Stimulated activated naive B cell treated with anti-CD40 and anti-IgM and Interleukin-4, amounts not matched to agents 10 μg/mL and 1 μg/mL and 100 μg/mL, for 72 hours (primary cell): ENCODE measurements at places on chromosomes 7 and 10.

GRCh38 chr10:13823709-13824405, 237.1 kb downstream of the PRPF18 start:
- no peak for DNase-seq

DNA sequence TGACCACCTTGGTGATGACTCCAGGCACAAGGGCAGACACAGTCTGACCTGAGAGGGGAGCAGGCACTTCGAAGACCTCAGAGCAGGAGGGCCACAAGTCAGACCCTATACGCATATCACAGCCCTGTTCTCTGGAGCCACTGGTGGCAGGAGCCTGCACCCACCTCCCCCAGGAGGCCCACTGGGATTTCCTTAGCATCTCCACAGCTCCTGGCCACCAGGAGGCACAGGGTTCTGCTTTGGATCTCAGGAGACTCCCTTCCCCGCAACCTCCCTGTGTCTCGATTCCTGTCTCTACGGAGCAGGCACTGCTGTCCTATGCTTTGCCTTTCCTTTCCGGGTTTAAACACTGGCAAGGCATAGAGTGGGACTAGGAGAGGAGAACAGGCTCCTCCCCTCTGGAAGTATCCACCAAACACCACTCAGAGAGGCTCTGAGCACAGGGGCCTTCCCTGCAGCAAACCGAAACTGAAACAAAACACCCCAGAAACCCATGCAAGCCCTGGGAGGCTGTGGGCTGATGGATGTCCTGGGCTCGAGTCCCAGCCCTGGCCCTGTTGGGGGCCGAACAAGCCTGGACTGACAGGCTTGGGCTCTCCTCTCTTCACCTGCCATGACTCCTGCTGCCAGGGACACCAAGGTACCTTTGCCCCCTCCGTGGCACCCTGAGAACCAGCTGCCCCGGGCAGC, 166.3 kb downstream of the NEURL1 start:
- DNase-seq: peak; percentile 46

DNA sequence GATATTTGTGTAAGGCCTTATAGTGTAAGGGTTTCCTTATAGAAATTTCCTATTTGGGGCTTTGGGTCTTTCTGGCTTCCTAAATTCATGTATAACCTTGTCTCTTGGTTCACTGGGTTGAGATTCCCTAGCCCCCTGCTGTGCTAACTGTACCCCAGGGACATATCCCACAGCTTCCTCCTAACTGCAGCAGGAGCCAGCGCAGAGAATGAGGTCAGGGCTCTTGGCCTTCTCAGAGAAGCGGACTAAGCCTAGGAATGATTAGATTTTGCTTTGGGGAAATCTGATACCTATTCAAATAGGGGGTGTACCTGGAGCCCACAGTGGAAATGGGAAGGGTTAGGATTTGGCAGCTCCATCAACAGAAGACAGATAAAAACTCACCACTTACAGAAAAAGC, 138.1 kb upstream of the EFCAB10 start:
- no peak for DNase-seq

GRCh38 chr10:102783568-102783967, 39.8 kb downstream of the WBP1L start:
- DNase-seq: no peak

GRCh38 chr10:13873196-13873595, 286.4 kb downstream of the PRPF18 start:
- no peak for DNase-seq

DNA sequence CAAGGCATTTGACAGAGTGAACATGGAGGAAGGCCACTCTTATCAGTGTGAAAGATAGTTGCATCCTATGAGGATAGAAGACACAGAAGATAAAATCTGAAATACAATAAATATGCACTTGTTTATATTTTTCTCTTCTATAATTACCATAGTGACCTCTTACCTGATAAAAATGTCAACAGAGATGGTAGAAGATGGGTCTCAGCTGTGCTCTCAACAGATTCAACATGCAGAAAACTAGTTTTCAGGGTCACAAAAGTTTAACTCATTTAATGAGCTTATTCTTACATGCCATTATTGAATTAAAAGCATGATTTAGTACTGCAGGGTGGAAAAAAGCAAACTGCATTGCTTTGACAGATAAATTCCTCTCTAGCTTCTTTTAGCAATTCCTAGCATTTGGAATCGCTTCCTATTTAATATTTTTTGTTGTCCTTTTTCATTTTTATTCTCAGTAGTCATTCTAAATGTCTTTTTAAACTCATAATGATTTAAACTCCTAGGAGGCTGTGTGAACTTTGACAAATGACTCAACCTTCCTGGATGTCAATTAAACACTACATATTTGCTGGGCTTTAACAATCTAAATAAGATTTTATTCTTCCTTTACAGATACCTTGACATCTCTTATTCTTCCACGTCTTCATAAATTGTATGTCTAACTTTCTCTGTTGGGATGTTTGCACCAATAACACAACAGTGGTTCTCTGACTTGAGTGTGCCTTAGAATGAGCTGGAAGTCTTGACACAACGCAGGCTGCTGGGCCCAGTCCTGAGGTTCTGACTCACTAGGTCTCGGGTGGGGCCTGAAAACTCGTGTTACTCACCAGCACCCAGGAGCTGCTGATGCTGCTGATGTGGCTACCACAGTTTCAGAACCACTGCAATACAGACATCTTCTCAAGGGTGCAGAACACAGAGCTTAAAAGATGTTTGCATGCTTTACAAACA, 565.5 kb upstream of the IGFBP3 start:
- no peak for DNase-seq

GRCh38 chr10:127907411-127908105, 655 bp downstream of the PTPRE start:
- DNase-seq: no peak

DNA sequence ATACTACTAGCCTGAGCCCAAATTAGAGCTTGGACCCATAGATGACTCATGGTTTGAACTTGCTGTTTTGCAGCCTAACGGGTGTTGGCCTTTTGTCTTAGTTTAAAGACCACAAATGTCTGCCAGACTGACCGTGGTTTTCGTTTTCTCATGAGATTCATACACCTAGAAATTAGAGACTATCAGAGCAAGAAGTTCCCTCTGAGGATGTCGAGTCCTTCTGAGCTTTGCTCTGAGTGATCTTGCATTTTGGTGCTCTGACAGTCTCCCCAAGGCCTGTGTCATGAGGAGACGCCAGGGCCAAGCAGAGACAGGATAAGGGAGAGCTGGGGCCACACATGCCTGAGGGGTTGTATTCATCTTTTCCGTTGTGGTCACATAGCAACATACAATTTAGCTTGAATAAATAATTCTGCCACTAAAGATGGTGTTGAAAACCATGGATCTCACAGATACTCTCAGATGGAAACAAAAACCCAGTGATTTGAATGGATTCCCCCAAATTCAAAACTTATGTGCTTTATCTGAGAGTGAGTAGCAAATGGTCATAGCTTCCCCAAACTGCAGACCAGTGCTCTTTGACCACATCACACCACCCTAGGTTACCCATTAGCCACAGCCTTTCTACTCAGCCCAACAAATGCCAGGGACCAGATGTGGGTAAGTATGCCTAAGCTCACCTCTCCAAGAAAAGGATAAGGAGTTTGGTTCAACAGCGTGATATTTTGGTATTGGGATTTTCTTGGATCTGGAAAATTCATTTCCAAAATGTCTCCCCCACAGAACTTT, 762.0 kb upstream of the IGFBP3 start:
- DNase-seq: no peak

DNA sequence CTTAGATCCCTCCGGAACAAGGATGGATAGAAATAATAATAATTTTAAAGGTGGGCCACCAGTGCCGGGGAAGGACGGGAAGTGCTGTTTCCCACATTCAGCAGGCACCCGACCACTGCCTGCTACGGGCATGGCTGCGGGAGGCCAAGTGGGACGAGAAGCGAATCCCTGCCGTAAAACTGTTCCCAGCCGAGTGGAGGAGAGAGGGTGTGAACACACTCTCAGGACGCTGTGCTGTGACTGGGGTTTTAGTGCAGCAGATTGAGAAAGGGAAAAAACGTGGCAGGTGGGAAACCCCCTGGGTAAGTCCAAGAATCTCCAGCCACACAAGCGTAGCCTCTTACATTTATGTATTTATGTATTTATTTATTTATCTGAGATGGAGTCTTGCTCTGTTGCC, 158.8 kb downstream of the DNAJB6 start:
- DNase-seq: peak; percentile 48

GRCh38 chr7:90736968-90737939, 141.1 kb downstream of the CDK14 start:
- peak; percentile 70 for DNase-seq

- no peak for DNase-seq
These were observed 12.8 kb downstream of the CPXM2 start for GRCh38 chr10:123878666-123879303.

GRCh38 chr7:151141311-151141854, 26.1 kb downstream of the GBX1 start:
- DNase-seq: no peak

DNA sequence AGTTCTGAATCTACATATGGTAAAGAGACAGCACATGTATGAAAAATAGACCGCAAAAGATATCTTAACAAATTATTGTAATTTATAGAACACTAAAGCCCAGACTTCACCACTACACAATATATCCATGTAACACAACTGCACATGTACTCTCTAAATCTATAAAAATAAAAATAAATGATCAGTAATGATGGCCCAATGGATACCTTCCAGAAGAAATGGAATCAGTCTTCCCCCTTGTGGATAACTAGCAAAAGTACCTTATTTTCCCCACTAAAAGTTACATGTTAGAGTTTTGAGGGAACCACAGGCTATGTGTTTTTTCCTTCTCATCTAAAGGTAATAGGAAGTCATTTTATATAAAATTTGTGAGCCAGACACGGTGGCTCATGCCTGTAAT, 25.7 kb downstream of the C7orf25 start:
- no peak for DNase-seq

GRCh38 chr10:122855745-122856144, 10.1 kb upstream of the CUZD1 start:
- no peak for DNase-seq

GRCh38 chr10:114845978-114846693, 24.6 kb downstream of the FHIP2A start:
- DNase-seq: no peak

DNA sequence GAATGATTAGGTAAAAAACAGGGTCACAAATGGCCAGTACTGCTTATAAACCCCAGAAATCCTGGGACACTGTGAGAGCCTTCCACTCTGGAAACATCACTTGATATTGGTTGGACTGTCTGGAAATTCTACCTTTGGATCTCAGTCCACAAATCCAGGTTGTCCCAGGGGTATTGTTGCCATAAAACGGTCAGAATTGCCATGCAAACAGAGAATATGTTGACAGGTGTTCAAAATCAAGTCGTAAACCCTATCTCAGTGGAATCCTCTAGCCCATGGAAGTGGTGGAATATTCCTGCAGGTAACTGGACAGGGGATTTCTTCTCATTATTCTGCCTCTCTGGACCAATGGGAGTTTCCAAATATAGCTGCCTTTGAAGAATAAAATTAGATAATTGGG, 31.2 kb upstream of the KCTD7 start:
- no peak for DNase-seq

DNA sequence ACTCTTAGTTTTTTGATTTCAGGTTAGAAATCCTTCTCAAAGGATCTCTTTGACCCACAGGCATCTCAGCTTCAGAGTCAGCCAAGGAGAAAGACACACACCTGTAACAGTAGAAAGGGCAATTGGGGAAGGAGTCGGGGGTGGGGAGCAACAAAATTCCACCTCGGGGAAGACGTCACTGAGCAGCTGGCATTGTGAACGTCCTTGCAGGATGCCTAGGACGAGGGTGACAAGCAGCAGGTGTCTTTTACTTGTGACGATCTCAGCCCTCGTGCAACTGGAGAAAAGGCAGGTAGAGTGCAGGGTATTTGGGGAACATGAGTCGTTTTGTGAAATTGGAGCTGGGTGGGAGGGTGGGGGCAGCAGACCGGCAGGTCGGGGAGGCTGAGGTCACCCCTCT, 627.0 kb downstream of the ACTR3B start:
- no peak for DNase-seq

- DNase-seq: no peak
These were observed 1.9 kb downstream of the COX15 start for GRCh38 chr10:99730026-99730425.

DNA sequence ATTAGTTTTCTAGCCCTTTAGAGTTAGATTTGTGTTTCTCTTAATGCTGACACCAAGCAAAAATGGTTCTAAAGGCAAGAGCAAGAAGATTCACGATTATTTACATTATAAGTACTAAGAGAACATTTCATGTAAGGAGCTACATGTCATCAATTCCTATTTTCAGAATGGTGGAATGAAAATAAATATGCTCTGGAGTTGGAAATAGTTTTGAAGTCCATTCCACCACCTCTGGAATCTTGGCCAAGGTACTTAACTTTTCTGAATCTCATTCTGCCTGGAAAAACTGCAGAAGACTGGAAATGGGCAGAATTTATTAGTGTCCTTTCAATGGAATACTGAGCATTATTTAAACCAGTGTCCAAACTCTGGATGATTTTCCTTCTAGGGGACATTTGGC, 125.1 kb upstream of the RAB11FIP2 start:
- DNase-seq: no peak

- DNase-seq: no peak
These were observed 108.3 kb downstream of the TNS3 start for GRCh38 chr7:47473499-47474210.

DNA sequence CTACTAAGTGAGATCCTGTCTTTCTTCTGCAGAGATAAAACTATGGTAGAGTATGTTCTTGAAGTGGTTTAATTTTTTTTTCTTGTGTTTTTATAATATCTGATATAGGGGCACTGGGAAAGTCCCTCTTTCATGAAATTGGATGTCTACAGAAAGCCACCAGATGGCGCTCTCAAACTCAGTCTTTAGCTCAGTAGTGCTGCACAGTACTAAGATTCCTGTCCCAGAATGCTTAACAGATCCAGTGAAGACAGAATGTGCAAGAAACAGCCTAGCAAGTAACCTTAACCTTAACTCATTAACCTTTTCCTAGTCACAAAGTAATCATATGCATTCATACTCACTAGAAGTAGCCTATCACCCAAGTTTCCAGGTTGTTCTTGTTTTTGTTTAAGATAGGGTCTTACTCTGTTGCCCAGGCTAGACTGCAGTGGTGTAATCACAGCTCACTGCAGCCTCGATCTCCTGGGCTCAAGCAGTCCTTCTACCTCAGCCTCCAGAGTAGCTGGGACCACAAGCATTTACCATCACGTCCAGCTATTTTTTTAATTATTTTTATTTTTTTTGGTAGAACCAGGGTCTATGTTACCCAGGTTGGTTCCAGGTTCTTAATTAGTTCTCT, 56.7 kb downstream of the IDE start:
- peak; percentile 22 for DNase-seq

- no peak for DNase-seq
These were observed 19.4 kb upstream of the KNDC1 start for GRCh38 chr10:133140417-133141143.

DNA sequence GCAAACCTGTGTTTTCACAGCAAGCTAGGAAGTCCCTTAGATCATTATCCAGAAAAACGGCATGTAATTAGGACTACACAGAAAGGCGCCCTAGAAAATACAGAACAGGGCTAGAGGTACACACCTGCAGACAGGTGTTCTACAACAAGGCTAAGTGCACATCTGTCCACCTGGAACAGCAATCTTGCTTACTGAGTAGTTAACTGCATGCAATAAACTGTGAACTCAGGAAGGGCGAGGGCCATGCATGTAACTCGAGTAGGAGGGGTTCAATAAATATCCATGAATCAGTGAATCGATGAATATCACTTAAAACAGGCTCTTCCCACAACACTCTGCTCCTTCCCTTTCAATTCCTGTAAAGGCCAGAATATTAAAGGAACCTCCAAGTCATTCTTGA, 22.0 kb downstream of the FAM171A1 start:
- DNase-seq: no peak
